B cell (primary cell): ENCODE measurements at places on chromosomes 1 and 21.
A peak's percentile ranks its signal among the peaks of the same experiment; 100 is the strongest.

- DNase-seq: no peak
Observed at GRCh38 chr1:196418772-196419171, 189.5 kb downstream of the KCNT2 start.

GRCh38 chr1:153563991-153564390, 1.7 kb downstream of the S100A2 start:
- no peak for DNase-seq

GRCh38 chr1:109910963-109911798, 532 bp downstream of the CSF1 start:
- peak; percentile 50 for DNase-seq

DNA sequence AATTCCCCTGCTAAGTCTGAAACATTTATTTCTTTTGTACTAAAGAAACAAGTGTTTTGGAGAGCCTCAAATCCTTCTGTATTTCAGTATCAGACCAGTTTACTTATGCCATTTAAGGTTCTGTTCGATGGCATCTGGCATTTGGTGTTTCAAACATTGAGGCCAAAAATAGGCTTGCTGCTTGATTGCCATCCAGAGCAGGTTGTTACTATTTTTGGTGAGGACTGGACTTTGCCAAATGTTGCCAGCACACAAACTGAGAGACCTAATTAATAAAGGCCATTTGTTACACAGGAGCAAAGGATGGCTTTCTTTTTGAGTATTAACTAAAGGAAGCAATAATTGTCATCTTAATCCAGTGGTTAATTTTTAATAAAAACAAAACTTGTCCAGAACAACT, 26.2 kb downstream of the VPS45 start:
- no peak for DNase-seq

- no peak for DNase-seq
Observed at GRCh38 chr21:45228171-45228641, 59.5 kb downstream of the POFUT2 start.

GRCh38 chr1:160916666-160917065, 31.7 kb upstream of the ITLN1 start:
- DNase-seq: no peak

DNA sequence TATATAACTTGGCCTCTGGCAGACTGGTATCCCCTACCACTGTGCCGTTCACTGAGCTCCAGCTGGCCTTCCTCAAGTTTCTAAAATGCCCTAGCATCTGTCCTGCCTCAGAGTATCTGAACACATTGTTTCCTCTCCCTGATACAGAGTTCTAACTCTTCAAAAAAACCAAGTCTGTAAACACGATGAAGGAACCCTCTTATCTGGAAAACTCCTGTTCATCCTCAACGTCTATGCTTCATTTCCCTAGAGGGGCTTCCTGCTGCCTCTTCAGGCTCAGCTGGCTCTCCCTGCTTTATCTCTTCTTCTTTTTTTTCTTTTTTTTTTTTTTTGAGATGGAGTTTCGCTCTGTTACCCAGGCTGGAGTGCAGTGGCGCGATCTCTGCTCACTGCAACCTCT, 5.6 kb downstream of the BSDC1 start:
- no peak for DNase-seq

GRCh38 chr1:76867342-76868130, at the start of gene ST6GALNAC5:
Gene ST6GALNAC5 (plus strand): TSS chr1:76867480.
- no peak for DNase-seq

- no peak for DNase-seq
Observed at GRCh38 chr1:9078752-9079500, 9.5 kb upstream of the SLC2A5 start.

GRCh38 chr1:29441916-29442668, 205.8 kb downstream of the PTPRU start:
- no peak for DNase-seq

DNA sequence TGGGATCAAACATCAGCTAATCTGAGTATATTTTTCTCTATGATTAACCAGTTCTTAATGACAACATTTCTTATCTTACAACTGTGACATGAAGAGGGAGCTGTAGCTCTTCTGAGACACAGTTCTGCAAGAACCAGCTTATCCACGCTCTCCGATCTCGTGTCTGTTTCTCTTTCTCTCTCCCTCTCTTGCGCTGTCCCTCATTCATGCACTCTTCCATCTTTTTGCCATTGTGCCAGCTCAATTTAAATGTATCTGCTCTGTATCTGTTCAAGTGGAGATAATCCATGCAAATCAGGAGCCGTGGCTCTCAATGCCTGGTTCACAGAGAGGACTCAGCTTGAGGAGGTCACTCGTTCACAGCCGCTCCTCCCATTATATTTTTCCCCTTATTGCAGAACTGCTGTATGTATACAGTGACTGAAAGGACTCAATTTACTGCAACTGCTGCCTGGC, 494.7 kb upstream of the ADGRL2 start:
- DNase-seq: peak; percentile 2

- no peak for DNase-seq
Observed at GRCh38 chr1:192866241-192866868, 57.5 kb downstream of the RGS2 start.

DNA sequence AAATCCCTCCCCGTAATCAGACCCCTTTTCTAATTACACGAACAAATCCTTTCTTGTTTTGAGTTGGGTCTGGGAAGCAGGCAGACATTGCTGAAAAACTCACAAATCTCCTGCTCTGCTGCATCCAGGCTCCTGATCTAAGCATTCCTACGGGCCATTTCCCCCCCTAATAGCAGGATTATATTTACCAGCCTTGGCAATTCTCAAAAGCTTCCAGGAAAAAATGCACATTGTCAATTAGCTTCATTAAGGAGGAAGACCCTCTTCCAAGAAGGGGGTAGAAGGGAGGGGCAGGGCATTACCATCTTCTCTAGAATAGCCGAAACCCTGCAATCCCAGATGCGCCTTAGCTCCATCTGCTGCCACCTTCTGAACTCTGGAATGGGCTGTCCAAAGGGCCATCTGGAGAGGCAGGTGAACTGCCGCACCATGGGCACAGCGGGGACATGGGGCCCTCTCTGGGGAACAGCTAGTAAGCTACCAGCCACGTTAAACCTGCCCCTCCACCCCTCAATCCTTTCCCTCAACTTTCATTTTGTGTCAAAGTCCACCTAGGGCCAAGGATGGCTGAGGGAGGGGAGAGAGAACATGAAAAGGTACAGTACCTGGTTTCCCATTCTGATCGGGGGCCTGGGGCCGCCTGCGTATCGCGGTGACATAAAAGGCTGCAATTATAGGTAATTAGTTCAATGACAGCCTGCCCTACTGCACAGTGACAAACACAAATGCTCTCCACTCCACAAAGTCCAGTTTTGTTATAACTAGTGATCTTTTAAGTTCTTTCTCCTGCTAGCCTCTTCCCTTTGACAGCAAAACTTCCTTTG, 56.8 kb downstream of the MRPL37 start:
- no peak for DNase-seq

DNA sequence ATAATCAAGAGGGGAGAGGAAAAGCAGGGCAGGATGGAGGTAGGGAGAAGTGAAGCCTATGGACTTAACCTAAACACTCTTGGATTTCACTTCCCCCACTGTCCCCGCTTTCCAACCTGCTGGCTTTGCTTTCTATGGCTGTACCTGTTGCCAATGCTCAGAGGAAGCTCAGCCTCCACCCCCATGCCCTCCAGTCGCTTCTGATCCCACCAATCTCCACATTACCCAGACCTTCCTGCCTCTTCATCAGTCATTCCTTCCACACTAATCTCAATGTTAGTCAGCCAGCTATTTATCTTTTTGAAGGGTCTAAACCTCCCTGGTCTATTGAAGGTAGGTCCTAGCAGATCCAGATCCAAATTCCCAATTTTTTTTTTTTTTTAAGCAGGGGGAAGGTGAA, 24.1 kb downstream of the ERI3 start:
- DNase-seq: no peak

DNA sequence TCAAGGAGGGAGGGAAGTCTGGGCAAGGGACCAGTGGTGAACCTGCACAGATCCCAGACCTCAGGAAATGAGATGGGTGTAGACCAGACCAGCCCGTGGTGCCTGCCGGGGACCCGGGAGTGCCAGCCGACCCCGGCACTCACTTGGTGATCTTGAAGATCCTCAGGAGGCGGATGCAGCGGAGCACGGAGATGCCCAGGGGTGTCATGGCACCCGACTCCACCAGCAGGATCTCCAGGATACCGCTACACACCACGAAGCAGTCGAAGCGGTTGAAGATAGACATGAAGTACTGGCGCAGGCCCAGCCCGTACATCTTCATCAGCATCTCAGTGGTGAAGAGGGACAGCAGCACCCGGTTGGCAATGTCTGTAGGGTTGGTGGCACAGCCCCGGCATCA, 34.5 kb downstream of the CACNA1S start:
- no peak for DNase-seq

DNA sequence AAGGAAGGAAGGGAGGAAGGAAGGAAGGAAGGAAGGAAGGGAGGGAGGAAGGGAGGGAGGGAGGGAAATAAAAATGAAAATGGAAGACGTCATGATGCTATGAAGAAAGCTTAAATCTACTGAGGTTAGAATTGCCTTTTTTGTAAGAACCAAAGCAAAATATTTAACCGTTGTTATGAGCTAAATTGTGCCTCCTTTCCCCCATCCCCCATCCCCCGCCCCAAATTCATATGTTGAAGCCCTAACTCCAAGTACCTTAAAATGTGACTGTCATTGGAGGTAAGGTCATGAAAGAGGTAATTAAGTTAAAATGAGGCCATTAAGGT, 80.1 kb upstream of the CXADR start:
- DNase-seq: no peak

DNA sequence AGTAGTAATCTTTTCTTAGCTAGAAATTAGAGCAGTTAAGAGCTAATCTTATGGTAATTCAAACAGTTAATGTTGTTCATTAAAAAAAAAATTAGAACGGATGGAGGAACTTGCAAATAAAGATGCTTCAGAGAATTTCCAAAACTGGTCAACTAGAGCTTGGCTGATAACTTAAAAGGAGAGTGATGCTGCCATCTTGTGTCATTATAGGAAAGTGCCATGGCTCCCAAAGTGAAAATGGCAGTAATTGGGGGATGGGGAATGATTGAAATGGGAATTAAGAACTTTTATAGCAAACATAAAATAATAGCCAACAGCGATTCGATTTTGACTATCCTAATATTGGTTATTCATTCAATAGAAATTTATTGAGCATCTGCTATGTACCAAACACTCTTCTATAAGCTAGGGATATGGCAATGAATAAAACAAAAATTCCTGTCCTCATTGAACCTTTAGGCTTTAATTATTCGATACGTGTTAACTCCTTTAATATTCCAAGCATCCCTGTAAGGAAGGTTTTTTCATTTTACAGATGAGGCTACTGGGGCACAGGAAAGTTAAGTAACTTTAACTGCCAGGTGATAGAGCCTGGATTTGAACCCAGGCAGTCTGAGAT, 5.7 kb upstream of the PLPP3 start:
- DNase-seq: peak; percentile 71

DNA sequence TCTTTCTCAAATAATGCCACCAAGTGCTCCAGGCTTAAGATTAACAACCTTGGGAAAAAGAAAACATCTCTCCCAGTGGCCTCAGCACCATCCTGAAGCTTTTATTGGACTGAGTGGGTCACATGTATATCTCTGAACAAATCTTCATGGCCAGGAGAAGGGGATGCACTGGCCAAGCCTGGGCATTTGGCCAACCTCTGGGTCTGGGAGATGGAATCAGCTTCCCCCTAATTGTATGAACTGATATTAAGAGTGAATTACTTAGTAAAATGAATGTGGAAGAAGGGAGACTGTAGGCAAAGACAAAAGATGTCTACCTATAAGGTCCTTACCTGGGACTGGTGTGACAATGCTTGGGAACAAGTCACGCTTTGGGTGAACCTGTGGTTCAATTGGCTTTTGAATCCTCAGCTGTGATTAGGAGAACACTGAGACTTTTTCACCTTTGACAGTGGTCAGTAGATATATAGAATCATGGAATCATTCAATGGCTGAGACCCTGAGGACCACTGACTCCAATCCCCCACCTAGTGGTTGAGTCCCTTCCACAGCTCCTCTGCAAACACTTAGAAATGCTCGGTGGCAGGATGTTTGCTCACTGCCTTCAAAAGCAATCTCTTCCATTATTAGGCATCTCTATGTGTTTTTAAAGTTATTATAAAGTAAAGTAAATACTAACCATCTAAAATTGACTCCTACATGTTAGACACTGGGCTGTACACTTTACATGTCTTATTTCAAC, 102.6 kb upstream of the ATP1A1 start:
- DNase-seq: no peak

DNA sequence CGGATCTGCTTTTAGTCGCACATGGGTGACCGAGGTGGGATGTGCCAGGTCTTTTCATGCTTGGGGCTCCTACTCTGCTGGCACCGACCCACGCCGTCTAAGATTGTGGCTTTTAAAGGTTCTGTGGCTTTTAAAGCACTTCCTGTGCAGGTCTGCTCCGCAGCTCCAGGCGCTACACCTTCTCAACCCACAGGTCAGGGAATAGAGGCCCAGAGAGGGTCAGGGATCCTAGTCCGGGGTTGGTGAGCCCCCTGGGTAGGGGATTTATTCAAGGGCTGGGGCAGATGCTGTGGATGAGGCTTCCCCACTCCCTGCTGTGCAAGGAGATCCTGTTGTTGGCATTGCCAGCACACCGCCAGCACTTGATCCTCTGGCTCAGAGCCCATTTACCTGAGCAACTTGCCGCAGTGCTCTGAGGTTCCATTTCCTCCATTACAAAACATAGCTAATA, 212.8 kb upstream of the RAB4A start:
- DNase-seq: no peak

- no peak for DNase-seq
Observed at GRCh38 chr1:93620841-93621210, 60.8 kb downstream of the BCAR3 start.

- DNase-seq: no peak
Observed at GRCh38 chr21:30336596-30336995, 898 bp downstream of the KRTAP27-1 start.

DNA sequence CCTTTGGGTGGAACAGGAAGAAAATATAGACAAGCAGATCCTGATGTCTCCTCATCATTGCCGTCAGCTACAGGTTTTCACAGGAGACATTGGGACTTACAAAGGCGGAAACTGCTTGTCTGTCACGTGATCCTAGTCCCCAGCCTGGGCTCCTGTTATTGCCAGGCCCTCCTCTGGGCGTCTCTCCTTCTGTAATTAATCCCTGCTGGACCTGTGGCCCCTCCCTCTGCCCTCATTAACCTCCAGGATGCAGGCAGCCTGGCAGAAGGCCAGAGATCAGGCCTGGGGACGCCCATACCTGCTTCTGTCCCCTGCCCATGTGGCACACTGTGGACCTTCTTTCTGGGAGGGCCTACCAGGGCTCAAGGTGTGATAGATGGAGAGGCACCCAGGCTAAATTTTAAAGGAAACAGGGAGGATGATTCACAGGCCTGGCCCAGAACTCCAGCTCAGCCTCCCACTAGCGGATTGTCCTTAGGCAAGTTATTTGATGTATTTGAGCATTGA, 2.4 kb downstream of the S100A5 start:
- no peak for DNase-seq

GRCh38 chr1:11422686-11423085, 56.3 kb upstream of the DISP3 start:
- DNase-seq: no peak

- DNase-seq: no peak
Observed at GRCh38 chr1:231407547-231408396, 14.3 kb downstream of the EGLN1 start.

- no peak for DNase-seq
Observed at GRCh38 chr1:183891158-183891856, 86.4 kb downstream of the RGL1 start.
